ENCODE measurements at places on chromosomes 16 and 17.

GRCh38 chr17:80992077-80992947 is 671 bp downstream of the CHMP6 start:
- no peak for DNase-seq

DNA sequence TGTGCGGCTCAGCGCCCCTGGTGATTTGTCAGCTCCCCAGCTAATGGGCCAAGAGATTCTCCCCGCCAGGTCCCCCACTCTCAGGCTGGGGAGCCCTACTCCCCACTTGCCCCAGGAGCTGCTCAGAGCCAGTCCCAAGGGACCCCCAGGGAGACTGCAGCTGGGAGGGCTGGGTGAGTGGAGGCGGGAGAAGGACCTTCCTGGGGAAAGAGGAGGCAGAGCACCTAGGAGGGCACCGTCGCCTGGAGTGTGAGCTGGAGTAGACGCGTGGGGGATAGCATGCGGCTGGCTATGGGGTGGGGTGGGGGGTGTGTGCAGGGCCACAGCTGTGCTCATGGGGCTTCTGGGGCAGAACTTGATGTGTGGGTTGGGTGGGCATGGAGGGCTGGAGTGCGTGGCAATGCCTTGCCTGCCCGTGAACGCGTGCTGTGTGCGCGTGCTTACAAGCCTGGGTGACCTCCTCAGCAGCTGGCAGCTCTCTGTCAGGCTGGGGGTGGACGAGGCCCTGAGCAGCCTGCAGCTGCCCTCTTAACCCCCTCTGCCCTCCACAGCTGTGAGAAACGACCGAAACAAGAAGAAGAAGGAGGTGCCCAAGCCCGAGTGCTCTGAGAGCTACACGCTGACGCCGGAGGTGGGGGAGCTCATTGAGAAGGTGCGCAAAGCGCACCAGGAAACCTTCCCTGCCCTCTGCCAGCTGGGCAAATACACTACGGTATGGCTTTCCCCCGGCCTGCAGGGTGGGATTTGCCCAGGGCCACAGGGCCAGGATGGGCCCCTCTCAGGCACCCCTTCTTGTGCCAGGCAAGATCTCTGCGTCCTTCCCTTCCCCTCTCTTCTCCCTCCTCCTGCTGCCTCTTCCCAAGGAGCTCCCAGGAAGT is 12.9 kb downstream of the GJD3 start:
- DNase-seq = no peak

DNA sequence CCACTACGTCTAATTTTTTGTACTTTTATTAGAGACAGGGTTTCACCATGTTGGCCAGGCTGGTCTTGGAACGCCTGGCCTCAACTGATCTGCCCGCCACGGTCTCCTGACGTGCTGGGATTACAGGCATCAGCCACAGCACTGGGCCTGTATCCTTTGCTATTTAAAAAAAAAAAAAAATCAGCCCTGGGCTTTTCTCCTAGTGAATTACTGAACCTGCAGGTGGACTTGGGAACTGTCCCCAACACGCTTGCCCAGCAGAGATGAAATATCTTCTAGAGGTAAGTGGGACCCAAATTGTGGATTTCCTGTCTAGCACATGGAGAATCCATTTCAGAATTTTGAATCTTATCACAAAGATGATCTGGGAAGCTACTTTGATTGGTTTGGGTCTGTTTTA is 14.8 kb downstream of the CNOT1 start:
- DNase-seq = no peak

DNA sequence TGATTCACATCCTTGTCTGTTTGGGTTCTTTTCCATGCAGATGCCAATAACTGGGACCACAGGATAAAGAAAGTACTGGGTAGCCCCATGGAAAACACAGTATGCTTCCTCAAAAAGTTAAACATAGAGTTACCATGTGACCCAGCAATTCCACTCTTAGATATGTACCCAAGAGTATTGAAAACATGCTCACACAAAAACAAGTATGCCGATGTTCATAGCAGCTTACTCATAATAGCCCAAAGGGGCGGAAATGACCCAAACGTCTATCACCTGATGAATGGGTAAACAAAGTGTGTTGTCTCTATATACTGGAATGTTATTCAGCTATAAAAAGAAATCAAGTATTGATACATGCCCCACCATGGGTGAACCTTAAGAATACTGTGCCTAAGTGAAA is 55.4 kb downstream of the CYB5B start:
- DNase-seq = no peak

GRCh38 chr16:87560428-87561199 is 41.7 kb upstream of the JPH3 start:
- no peak for DNase-seq

- DNase-seq = no peak
Observed at GRCh38 chr16:86244936-86245335, 265.4 kb upstream of the FOXF1 start.

DNA sequence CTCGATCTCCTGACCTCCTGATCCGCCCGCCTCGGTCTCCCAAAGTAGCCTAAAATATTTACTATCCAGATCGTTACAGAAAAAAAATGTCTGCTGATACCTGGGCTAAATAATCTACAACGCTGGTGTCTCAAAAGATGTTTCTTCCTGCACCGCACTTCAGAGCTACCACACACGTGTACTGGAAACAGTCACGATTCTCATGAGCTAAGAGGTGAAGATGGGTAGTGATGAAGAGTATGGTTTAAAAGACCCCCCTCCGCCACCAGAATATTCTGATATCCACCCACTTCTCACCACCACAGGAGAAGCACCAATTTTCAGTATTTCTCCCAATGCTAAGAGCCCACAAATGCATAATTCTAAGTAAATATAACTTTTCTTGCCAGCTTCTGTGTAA is 50.2 kb downstream of the SMG6 start:
- no peak for DNase-seq

DNA sequence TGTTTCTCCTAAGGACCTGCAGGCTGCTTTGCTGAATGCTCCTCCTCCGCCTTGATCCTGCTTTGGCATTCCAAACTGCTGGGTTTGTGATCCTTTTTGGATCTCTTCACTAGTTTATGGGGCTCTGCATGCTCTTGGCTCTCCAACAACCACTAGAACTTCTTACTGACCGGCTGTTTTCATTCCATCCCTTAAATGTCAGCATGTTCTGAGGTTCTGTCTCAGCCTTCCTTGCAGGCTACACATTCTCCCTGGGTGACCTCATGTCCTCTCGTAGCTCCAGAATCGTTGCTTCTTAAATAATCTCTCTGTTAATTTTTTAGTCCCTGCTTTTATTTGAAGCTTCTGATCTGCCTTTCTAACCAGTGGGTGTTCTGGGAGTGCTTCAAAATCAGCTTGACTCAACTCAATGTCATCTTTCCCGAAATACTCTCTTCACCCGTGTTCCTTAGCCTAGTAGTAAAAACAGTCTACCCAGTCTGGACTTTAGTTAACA is 119.0 kb upstream of the HS3ST2 start:
- no peak for DNase-seq

DNA sequence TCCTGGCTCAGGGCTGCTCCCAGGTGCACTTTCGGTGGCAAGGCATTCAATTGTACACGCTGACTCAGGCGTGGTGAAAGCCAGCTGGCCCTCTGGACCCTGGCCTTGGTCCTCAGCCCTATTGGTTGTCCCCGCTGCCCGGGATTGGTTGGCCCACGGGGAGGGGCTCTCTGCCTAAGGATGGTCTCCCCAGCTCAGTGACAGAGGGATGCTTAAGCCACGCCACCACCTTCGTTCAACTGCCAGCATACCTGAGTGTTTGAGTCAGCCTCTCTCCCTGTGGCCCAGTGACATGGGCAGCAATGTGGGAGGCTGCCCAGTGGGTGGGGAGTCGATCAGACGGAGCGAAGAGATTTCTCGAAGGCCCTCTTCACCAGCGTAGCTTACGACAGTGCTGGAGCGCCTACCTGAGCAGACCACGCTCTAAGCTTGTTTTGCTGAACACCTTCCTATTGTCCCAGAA is 30.3 kb downstream of the IRF8 start:
- DNase-seq = no peak

DNA sequence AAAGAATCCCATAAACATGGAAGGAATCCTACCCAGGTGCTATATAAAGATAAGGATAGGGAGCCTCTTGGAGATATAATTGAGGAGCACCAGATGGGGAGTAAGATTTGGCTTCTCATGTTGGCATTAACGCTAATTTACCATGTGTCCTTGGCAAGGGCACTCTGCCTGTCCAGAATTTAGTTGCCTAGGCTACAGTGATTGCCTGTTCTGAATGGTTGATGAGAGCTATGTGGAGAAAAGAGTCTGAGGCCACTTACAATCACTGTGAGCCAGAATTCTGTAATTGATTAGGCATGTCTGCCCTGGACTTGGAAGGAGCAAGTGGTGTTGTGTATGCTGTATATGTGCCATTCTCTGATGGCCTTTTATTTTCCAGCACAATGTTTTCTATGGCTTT is 1101.2 kb upstream of the RBFOX1 start:
- DNase-seq = no peak

- DNase-seq = no peak
Observed at GRCh38 chr17:62592341-62593099, 35.0 kb upstream of the MRC2 start.

DNA sequence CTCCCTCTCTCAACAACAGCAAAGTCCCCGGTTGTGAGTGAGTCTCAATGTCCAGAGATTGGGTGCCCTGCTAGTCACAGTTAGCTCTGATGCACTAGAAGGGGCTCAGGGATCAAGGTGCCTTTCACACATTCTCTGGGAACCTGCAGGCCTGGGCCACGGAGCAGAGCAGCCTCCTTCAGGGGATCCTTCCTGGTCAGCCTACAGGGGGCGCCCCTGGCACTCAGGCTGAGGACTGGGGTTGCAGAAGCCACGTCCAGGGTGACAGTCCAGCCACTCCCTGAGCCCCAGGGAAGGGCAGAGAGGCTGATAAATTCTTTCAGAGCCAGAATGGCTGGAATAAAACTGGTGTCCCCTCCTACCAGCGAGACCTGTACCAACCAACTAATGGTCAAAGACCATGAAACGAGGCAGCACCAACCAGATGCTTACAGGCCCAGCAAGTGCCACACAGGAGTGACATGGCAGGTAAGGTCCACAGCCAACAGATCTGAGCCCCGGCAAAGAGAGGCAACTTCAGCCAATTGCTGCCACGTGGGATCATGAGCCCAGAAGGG is 43.5 kb downstream of the ST3GAL2 start:
- peak; percentile 27 for DNase-seq

- DNase-seq = no peak
Observed at GRCh38 chr17:66605541-66605940, 229.4 kb upstream of the CACNG5 start.

DNA sequence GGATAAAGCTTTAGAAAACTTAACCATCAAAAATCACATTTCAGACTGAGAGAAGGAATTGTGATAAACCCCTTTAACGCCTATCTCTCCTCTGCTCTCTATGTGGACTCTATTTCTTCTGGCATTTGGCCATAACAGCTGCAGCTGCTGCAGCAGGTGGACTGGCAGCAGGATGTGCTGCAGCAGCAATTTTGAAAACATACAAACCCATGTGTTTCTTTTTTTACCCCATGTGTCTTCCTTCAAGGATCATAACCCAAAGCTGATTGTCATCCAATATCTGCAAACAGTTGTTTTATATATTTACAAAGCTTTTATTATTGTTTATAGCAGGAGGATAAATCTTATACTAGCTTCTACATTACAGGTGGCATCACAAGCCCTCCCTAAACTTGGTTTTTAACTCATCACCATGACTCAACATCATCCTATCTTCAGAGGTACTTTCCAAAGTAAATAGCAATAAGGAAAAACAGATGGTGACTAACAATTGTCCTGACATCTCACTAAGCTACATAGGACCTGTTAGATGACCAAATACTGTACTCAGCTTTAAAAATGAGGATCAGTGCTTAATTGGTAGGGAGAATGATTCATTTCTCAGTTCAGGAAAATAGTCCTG is 14.5 kb upstream of the KRTAP9-2 start:
- DNase-seq = no peak

- DNase-seq = no peak
Observed at GRCh38 chr17:29031488-29031887, 11.5 kb upstream of the PIPOX start.

DNA sequence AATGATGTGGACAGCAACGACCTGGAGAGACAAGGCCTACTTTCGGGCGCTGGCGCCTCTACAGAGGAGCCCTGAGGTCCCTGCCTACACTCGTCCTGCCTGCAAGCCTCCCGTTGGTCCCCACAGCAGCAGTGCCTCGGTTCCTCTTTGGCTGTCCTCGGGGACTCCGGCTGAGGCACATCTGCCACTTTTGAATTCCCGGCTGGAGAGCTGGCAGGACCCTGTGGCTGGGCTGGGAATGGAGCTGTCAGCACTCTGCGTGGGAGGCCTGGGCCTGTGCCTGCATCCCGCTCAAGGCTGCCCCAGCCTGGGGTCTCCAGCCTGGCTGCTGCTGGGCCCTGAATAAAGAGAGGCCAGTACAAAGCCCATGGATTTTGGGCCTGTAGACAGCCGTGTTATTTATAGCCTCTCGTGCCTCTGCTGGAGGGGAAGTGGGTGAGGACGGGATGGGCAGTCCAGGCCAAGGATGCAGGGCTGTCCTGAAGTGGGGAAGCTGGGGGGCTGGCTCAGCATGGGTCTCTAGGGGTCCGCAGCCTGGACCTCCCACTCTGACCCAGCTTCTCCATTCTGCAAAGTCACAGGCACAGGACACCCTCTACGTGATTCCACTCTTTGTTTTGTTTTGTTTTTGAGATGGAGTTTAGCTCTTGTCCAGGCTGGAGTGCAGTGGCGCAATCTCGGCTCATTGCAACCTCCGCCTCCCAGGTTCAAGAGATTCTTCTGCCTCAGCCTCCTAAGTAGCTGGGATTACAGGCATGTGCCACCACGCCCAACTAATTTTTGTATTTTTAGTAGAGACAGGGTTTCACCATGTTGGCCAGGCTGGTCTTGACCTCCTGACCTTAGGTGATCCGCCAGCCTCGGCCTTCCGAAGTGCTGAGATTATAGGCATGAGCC is 10.6 kb upstream of the SPNS2 start:
- no peak for DNase-seq

- DNase-seq = no peak
Observed at GRCh38 chr17:67970783-67971182, 25.5 kb downstream of the C17orf58 start.

DNA sequence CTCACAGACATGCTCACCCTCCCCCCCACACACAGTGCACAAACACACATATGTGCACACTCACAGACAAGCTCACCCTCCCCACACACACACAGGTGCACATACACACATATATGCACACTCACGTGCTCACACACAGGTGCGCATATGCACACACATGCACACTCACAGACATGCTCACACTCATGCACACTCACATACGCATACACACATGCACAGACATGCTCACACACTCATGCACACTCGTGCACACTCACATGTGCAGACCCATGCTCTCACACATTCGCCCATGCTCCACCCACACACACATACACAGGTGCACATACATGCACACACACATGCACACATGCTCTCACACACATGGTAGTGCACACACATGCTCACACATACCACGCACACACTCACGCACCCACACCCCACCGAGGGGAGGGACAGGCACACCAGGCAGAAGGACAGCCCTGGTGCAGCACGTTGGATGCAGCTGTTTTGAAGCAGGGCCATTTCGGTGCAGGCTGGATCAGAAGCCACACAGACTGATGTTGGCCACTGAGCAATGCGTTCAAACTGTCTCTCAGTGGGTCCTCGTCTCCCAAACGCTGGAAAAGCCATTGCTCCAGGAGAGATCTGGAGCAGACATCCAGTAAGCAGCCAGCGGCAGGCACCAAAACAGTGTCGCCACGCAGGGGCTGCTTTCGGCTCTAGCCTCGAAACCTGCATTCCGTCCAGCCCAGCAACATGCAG is 86.2 kb upstream of the ZNF469 start:
- no peak for DNase-seq

- DNase-seq = no peak
Observed at GRCh38 chr17:8986295-8986694, 20.8 kb upstream of the PIK3R5 start.

- no peak for DNase-seq
Observed at GRCh38 chr16:48558371-48558841, 51.6 kb downstream of the N4BP1 start.
